Brain pericyte (primary cell): ENCODE measurements at places on chromosomes 13 and 19.
A peak's percentile ranks its signal among the peaks of the same experiment; 100 is the strongest.

GRCh38 chr13:45541806-45542205 is 73.7 kb downstream of the ERICH6B start:
- DNase-seq = no peak

- DNase-seq = no peak
Observed at GRCh38 chr13:42114912-42115311, 66.5 kb downstream of the DGKH start.

DNA sequence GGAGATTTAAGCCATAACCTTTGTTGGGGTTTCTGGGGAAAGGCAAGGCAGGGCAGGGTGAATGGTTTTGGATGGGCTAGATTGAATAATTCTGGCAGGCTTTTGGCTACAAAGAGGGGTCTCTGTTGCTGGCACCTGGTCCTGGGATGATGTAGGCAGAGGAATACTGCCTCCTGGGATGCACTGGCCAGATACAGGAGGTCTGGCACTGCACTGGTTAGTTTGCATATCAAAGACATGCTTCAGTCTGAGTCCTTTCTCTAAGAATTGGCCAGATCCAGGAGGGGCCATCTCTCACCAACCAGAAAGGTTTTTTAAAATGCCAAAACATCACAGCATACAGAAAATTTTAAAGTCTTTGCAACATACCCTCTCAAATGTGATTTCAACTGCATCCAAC is 8.0 kb upstream of the MEDAG start:
- no peak for DNase-seq

DNA sequence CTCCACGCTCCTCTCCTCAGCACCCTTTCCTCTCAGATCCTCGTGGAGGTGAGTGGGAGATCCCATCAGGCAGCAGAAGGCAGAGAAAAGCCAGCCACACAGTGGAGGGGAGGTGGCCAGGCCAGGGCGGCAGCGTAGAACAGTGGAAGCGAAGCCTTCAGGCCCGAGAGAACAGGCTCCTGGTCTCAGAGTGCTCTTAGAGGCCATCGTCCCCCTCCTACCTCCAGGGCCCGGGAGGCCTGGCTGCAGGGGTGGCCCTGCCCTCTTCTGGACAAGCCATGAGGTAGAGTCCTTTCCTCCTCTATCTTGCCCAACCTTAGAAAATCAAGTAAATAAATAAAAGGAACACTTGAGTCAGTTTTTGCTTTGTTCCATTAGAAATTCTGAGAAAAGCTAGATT is 202.0 kb downstream of the KATNAL1 start:
- DNase-seq = no peak

DNA sequence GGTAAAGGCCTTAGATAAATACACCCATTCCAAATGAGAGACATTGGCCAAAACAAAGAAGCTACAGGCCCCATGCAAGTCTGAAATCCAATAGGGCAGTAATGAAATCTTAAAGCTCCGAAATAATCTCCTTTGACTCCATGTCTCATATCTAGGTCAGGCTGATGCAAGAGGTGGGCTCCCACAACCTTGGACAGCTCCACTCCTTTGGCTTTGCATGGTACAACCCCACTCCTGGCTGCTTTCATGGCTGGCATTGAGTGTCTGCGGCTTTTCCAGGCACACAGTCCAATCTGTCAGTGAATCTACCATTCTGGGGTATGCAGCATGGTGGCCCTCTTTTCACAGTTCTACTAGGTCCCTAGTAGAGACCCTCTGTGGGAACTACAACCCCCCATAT is 762.5 kb downstream of the LIG4 start:
- no peak for DNase-seq

DNA sequence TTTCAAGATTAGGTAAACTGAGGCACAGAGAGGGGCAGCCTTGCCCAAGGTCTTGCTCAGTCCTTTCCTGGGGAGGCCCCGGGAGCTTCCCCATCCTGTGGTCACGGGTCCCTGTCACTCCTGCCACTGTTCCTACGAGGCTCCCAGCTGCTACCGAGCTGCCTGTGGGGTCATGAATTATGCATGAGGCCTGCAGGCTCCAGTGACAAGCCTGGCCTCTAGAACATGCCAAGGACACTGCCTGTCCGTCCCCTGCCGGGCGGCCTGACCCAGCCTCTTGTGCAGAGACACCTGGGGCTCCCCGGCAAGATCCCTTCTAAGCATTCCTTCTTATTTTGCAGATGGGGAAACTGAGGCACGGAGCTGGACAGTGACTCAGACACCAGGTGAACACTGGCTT is 2.7 kb downstream of the FCHO1 start:
- no peak for DNase-seq

- DNase-seq = no peak
Observed at GRCh38 chr19:41096353-41096752, 8.1 kb downstream of the CYP2A13 start.

GRCh38 chr19:39247701-39248664 is 673 bp downstream of the IFNL4 start:
- DNase-seq = no peak

- no peak for DNase-seq
Observed at GRCh38 chr13:44566601-44567000, 9.5 kb downstream of the TSC22D1 start.

- no peak for DNase-seq
Observed at GRCh38 chr19:35818445-35818844, 5.8 kb upstream of the PRODH2 start.

- no peak for DNase-seq
Observed at GRCh38 chr13:76630629-76631230, 255.5 kb downstream of the KCTD12 start.

DNA sequence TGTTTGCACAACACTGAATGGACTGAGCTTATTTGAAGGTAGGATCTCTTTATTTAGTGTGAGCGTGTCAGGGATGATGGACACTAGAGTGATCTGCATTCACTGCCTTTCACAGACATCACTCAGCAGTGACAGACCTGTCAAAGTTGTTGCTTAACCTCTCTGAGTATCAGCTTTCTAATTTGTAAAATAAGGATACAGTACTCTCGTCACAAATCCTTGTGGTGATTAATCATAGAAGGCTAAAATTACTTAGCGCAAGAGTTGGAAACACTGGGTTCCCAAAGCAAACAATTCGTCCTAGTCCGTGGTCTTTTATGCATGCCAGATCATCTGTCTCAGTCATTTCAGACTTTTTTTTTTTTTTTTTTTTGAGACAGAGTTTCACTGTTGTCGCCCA is 16.6 kb downstream of the CARD8 start:
- DNase-seq = no peak

GRCh38 chr13:42378383-42378780 is 106.4 kb downstream of the AKAP11 start:
- no peak for DNase-seq

DNA sequence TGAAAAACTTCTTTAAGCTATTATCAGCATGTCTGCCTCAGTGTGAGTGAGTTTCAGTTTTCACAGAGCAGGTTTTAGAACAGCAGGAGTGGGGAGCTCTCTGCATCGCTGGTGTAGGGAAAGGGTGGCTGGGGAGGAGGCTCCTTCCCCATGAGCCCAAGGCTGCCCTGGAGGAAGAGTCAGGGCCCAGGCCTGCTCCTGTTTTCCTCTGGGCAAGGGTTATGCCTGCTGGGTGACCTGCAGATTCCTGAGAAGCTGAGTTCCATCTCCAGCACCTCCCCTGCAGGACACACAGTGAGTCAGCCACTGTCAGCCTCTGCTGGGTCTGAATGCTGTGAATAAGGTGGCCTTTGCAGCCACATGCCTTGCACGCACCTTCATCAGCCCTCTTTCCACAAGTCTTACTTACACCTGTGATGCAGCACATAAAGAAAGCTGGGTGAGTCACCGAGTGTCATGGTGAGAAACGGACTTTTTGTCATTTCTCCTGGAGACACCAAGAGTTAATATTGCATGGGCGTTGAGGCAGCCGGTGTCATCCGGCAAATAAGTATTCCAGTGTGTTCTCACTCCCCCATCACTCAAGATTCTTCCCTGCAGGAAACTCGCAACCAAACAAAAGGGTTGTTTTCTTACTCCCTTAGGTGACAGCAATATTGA is 186.4 kb upstream of the KL start:
- DNase-seq = peak; percentile 47

- DNase-seq = no peak
Observed at GRCh38 chr19:29017788-29018187, 195.2 kb downstream of the UQCRFS1 start.

DNA sequence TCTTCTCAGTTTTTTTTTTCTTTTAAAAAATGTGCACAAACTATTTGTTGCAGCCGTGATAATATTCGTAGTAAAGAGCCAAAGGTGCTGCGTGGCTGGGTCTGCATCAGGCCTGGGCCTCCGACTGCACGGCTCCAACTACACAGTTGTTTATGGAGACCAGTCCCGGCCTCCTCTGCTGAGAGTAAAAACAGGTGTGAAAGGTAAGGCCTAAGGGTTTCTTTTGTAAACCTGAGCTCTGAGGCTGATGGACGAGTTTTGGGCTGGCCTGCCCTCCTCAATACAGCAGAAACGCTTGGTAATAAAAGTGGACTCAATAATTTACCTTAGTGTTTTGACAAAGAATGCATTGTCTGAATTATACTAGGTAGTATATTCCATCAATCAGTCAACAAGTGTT is 3.9 kb downstream of the MBNL2 start:
- DNase-seq = no peak

DNA sequence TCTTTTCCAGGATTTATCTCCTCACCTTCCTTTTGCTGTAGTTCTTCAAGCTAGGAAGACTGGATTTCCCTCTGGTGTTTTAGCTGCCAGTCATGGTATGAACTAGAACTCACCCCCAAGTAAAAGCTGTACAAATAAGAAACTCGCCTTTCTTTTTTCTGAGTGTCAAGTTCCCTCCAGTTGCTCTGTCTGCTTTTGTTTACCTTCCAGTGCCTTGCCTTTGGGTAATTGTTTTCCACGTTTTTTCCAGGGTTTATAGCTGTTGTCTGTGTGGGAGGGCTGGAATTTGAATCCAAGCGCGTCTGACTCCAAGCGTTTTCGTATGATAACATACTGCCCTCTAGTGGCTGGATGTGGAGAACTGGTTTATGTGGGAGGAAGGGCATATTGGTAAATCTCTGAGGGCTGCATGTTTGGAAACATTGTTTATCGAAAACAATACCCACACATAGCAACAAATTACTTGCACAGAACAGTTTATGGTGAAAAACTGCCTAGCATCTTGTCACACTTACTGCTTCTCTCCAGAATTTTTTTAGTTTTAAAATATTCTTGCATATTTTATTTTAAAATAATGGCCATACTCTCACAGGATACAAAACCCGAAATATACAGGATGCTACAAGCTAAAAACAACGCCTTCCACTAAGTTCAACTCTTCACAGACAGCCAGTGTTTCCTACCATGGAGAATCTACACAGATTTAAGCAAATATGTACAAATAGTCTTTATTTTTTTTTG is 19.2 kb downstream of the RCN3 start:
- DNase-seq = peak; percentile 78

DNA sequence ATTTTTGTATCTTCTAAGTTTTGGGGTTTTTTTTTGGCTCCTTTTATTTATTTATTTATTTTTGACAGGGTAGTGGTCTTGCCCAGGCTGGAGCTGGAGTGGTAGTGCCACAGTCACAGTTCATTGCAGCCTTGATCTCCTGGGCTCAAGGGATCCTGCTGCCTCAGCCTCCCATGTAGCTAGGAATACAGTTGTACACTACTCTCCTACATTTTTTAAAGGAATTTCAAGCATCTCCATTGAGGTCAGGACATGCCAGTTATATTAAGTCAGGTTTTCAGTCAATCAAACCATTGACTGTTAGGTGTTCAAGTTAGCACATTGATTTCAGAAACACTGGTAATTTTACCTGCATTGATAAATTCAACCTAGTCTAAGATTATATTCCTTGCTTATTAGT is 480.5 kb upstream of the SPRY2 start:
- no peak for DNase-seq

DNA sequence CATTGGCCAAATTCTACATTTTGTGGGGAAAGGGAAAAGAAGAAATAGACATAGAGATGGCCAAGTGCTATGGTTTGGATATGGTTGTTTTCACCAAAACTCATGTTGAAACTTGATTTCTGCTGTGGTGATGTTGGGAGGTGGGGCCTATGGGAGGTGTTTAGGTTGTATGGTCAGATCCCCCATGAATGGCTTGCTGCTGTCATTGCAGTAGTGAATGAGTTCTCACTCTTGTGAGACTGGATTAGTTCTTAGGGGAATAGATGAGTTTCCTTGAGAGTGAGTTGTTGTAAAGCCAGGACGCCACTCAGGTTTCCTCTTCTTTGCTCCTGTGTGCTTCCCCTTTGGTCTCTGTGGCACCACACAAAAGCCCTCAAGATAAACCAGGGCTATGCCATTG is 242.6 kb upstream of the RFC3 start:
- no peak for DNase-seq

DNA sequence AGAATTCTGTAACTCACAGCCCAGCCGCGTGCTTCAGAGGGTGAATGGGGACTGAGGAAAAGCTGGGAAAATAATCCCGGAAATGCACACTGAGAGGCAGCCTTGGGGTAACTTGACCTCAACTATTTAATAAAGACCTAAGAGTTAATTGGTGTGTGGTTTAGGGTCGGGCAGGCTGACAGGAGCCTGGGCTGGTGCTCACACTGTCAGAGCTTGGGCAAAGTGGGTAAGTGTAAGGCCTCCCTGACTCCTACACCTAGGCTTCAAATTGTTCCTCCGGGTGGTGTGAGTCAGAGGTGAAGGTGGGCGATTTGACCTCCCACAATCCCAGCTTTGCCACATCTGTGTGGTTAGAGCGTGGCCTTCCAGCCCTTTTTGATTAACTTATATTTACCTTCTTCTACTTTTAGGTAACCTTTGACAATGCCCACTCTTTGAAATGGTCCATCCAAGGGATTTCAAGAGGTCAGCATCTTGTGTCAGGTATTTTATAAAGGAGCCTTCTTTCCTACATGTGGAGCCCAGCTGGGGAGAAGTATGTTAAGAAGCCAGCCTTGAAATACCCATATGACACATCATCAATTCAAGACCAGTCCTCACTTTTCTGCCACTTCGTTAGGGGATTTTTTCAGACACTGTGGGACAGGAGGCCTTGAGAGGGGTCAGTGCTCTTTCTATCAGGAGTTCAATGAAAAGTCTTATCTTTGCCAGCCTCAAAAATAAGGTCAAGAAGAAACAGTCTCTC is 114.2 kb downstream of the NUFIP1 start:
- DNase-seq = no peak

DNA sequence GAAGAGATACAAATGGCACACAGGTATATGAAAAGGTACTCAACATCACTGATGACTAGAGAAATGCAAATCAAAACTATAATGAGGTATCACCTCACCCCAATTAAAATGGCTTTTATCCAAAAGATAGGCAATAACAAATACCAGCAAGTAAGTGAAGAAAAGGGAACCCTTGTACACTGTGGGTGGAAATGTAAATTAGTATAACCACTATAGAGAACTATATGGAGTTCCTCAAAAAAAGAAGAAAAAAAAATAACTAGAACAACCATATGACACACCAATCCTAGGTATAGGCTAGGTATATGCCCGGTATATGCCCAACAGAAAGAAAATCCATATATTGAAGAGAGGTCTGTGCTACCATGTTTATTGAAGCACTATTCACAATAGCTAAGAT is 150.9 kb downstream of the VWA8 start:
- no peak for DNase-seq

DNA sequence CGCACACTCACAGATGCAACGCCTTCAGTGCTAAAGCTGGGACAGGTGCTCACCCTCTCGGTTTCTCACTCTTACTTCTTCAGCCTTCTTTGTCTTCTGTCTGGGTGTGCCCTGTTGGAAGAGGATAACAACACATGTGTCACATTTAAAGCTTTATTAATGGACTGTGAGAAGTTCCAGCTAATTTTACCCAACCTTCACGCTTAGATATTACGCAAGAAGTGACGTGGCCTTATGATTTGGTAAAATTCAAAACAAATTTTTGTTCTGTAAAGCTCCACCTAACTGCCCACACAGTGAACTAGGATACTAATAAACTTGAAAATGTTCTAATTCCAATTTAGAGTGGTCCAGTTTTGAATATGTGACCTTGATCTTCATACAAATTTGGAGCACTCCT is 66.7 kb upstream of the LRCH1 start:
- DNase-seq = no peak
